ENCODE measurements at places on chromosomes 2 and 18.

- DNase-seq, result no peak
Observed at GRCh38 chr2:24540011-24540477, 49.0 kb downstream of the NCOA1 start.

DNA sequence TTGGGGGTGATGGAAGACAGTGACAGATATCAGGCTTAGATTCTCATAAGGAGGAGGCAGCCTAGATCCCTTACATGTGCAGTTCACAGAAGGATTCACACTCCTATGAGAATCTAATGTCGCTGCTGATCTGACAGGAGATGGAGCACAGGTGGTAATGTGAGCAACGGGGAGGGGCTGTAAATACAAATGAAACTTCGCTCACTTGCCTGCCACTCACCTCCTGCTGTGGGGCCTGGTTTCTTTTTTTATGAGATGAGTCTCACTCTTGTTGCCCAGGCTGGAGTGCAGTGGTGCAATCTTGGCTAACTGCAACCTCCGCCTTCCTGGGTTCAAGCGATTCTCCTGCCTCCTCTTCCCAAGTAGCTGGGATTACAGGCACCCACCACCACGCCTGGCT is 258.6 kb downstream of the EN1 start:
- no peak for DNase-seq

- no peak for DNase-seq
Observed at GRCh38 chr2:55478610-55479304, 40.8 kb upstream of the CFAP36 start.

- no peak for DNase-seq
Observed at GRCh38 chr2:163605779-163606178, 130.0 kb downstream of the FIGN start.

GRCh38 chr2:119028327-119029174 is 86.6 kb downstream of the MARCO start:
- DNase-seq, result no peak

DNA sequence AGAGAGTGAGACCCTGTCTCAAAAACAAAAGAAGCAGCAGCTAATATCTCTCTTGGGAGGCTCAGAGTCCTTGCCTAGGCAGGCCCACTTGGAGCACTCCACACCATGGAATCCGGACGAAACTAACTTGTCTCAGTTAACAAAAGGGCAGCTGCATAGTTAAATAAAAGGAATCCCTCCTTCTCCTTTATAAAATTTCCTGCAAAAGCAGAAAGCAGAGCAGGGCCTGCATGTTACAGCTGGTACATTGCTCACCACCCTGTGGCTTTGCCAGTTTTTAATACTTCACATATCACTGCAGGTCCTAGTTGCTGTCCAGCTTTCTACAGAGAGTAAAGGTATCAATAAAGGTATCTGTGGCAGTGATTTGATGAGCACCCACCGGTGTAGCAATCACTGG is 93.6 kb downstream of the ASAP2 start:
- DNase-seq, result peak; percentile 14

DNA sequence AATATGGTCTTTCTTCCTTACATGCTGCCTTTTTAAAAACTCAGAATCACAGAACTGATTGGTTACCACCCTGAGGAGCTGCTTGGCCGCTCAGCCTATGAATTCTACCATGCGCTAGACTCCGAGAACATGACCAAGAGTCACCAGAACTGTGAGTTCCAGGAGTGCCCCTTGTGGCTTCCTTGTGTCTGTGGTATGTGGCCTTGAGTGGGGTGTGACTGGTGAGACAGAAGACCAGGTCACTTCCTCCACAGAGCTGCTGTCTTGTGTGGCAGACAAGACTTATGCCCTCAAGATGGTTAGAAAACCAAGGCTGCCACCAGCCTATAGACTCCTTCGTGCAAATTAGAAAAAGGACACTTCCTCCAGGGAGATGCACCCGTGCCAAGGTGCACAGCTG is 72.6 kb downstream of the EPAS1 start:
- DNase-seq, result no peak

DNA sequence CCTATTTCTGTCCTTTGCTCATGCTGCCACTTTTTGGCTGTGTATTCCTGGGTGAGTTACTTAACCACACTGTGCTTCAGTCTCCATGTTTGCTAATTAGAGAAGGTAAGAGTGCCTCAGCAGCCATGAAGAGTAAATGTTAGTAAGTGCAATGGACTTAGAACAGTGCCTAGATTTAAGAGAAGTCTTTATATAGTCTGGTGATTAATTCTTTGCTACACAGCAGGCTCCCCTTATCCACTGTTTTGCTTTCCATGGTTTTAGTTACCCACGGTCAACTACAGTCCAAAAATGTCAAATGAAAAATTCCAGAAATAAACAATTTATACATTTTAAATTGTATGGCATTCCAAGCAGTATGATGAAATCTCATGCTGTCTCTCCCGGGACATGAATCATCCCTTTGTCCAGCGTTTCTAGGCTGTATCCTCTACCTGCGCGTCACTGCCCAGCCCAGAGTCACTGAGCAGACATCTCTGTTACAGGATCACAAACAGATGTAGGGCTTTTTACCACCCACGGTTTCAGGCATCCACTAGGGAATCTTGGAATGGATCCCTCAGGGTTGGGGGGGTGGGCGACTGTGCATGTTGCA is 91.0 kb downstream of the CTIF start:
- peak; percentile 54 for DNase-seq

GRCh38 chr2:26609839-26610277 is 31.3 kb downstream of the CIB4 start:
- peak; percentile 83 for DNase-seq

Measured in lung (tissue), 17 donors.